ENCODE measurements at places on chromosomes 6 and 20.
A peak's percentile ranks its signal among the peaks of the same experiment; 100 is the strongest.

DNA sequence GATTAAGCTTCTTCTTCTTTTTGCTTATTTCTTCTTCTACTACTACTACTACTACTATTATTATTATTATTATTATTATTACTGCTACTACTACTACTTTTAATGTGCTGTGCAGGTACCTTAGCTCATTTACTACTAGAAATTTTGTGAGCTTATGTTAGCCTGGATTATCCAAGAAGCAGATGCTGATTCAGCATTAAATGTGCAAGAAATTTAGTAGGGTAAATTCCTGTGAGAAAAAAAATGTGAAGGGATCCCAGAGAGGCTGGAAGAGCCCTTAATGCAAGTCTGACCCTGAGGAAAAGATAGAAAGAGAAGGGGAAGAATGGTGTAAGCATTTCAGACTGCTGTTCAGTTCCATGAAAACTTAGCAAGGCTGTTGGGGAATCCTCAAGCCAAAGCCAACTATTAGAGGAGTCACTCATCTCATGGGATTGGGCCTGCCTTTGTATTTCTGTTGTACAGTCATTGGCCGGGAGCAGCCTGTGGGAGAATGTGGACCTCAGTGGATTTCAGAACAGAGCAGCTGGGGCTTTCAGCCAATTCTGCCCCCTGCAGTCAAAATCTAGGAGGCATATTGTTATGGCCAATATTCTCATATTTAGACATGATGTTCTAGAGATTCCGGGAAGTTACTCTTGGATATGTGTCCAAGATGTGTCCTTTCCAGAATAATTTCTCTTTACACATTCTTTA is 37.2 kb upstream of the TSPYL1 start:
- no peak for DNase-seq

- DNase-seq, result no peak
Observed at GRCh38 chr6:132128424-132128823, 177.3 kb upstream of the CCN2 start.

DNA sequence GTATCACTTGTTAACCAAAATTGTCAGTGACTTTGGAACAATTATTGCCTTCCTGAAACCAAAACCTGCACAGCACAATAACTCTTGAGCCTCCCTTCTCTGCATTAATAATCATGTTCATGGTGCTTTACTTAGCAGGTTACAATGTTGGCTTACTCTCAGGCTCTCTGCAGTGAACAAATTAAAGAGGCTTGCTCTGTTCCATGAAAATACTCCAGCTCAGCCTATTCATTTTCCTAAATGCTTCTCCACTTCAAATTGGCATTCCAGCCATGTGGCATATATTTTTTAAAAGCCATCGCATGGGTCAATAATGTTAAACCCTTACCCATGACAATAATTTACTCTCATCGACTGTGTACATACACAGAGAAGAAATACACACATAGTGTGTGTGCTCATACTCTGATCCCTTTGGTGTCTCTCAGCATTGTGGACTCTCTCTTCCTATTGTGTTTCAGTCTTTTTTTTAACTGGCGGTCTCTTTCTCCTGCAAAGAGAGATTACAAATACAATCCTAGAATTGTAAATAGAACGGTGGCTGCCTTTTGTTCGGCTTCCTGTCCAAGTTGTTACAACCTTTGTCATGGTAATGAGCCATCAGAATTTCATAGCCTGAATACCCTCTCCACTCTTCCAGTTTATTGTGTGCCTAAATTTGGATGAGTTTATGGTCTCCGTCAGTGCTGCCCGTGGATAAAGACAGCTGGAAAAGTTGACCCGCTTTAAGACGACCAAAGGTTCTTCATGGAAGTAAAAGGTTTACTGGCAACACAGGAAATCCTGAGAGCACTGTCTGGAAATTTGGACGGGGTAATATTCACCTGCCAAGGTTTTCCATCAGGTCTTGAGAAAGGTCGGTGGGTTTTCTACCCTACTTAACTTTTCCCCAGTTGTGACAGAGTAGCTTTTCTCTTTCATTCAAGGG is 263.6 kb downstream of the CD83 start:
- DNase-seq, result peak; percentile 77

- DNase-seq, result no peak
Observed at GRCh38 chr6:55774286-55775028, 100.9 kb downstream of the BMP5 start.

GRCh38 chr6:53793318-53794136 is 1.3 kb upstream of the LRRC1 start:
- DNase-seq, result peak; percentile 49

- DNase-seq, result no peak
Observed at GRCh38 chr6:138785980-138786379, 9.9 kb upstream of the ECT2L start.

GRCh38 chr6:136212608-136213007 is 37.5 kb downstream of the MTFR2 start:
- no peak for DNase-seq

DNA sequence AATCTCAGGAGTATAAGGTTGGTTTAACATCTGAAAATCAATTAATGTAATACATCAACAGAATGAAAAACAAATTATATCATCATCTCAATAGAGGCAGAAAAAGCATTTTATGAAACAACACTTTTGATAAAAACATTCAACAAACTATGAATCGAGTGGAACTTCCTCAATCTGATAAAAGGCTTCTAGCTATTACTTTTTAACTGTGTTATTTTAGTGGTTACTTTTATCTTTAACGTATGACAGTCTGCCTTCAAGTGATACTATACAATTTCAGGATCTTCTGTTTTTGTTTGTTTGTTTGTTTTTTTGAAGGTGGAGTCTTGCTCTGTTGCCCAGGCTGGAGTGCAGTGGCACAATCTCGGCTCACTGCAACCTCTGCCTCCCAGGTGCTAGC is 73.7 kb downstream of the ZFAND3 start:
- DNase-seq, result no peak

DNA sequence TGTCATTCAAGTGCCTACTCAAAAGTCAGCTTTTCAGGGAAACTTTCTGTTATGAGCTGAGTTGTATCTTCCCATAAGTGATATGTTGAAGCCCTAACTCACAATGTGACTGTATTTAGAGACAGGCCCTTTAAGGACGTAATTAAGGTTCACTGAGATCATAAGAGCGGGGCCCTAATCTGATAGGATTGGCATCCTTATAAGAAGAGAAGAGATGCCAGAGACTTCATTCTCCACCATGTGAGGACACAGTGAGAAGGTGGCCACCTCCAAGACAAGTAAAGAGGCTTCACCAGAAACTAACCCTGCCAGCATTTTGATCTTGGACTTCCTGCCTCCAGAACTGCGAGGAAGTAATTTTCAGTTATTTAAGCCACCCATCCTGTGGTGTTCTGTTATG is 12.7 kb upstream of the SMLR1 start:
- no peak for DNase-seq

DNA sequence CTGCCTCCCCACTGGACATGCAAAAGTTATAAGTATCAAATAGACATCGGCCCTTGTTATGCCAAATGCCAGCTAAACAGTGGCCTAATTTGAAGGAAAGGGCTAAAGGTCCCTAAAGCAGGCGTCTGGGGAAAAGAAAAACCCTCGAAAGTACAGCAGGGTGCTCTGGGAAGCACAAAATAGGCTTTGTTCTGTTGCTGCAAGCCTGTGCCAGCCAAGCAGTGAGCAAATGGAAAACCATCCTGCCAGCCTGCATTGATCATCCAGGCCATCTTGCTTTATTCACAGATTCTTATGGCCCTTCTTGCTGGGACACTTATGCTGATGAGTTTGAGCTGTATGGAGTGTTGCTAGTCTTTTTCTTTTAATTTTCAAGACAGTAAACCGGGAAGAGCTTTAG is 62.2 kb upstream of the PLEKHG1 start:
- DNase-seq, result no peak

DNA sequence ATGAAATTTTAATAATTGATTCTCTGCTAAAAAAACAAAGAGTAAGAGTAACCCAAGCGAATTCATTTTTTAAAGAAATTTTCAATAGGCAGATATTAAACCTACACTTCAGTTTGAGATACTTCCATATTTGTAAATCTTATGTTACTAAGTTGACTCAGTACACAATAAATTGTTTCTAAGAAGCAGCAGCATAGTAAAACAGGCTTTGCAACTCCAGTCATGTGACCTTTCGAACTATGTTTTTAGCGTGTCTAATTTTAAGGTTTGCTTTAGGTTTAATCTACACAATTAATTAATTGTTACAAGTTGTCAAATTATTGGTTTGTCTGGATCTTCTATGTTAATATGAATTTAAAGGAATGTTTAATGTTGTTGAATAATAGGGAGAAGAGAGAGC is 708.9 kb upstream of the CITED2 start:
- no peak for DNase-seq

GRCh38 chr6:142187209-142187608 is 40.1 kb downstream of the VTA1 start:
- no peak for DNase-seq

- DNase-seq, result peak; percentile 44
Observed at GRCh38 chr6:14309516-14309915, 191.9 kb downstream of the CD83 start.
